Body of pancreas (tissue), 4 donors: ENCODE measurements at places on chromosomes 2 and 18. TPM values are rescaled to one million over a fixed set of nuclear protein-coding genes. Genes with fewer than 3 reads are reported as not detected.

Gene MAP2
- total RNA-seq, result 32.9 TPM

DNA sequence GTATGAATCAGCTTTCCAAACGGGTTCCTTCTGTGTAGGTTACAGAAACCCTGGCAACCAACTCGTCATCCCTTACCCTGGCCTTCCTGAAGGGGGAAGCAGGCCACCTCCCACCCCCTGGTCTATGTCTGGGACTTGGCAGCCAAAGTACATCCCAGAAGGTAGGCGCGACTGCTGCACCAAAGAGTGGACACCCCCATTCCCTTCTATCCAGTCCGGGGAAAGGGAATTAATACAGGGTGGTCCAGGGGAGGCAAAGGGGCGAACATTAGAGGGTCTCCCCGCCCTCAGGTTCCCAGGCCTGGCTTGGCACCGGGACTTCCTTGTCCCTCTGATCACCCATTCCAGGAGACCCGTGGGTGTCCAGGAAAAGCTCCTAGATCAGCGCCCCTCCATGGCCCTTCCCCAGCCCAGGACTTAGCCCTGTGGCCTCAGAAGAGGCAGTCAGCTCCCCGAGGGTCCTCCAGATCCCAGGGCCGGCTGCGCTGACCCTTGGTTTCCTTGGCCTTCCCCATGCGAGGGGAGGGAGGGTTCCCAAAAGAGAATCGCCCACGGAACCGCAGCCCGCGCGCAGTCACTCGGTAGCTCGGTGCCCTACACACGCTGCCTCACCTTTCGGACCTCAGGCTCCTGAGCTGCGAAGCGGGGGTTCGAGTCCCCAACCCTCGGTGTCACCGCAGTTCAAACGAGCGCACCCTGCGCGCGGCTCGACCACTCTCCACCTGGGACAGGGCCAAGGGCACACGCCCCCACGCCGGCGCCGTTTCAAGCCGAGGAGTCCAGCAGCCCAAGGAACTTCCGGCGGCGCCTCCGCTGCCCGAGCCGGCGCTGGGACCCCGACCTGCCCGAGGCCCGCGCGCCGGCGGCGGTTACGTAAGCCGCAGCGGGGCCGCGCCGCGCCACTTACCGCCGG lies at the start of gene PER2:
Gene PER2 (minus strand): TSS at position 874 of the 913 bp plus-strand sequence. CDS start 10,674 bp downstream, outside the sequence.
- peaks cover 75% of the 10 kb centered on the region for H3K4me1 ChIP-seq
- H3K27me3 ChIP-seq, result no peaks in the 10 kb centered on the region
- H3K36me3 ChIP-seq, result no peaks in the 10 kb centered on the region
- DNase-seq, result peak; percentile 85

Gene NCOA1
- total RNA-seq, result 22.1 TPM

- no peaks in the 10 kb centered on the region for H3K36me3 ChIP-seq
- no peak for DNase-seq
- no peaks in the 10 kb centered on the region for H3K27me3 ChIP-seq
- H3K27ac ChIP-seq, result no peak overlapping the region
These were observed 248.1 kb downstream of the CELF4 start for GRCh38 chr18:37317486-37317885.

Gene CEBPZOS
- total RNA-seq, result 21.8 TPM

Gene FIGN
- 4.0 TPM for total RNA-seq

GRCh38 chr18:63697097-63697660 lies 5.6 kb upstream of the SERPINB11 start:
- no peaks in the 10 kb centered on the region for H3K4me1 ChIP-seq
- no peak overlapping the region for H3K27ac ChIP-seq
- DNase-seq, result no peak
- H3K36me3 ChIP-seq, result no peaks in the 10 kb centered on the region

DNA sequence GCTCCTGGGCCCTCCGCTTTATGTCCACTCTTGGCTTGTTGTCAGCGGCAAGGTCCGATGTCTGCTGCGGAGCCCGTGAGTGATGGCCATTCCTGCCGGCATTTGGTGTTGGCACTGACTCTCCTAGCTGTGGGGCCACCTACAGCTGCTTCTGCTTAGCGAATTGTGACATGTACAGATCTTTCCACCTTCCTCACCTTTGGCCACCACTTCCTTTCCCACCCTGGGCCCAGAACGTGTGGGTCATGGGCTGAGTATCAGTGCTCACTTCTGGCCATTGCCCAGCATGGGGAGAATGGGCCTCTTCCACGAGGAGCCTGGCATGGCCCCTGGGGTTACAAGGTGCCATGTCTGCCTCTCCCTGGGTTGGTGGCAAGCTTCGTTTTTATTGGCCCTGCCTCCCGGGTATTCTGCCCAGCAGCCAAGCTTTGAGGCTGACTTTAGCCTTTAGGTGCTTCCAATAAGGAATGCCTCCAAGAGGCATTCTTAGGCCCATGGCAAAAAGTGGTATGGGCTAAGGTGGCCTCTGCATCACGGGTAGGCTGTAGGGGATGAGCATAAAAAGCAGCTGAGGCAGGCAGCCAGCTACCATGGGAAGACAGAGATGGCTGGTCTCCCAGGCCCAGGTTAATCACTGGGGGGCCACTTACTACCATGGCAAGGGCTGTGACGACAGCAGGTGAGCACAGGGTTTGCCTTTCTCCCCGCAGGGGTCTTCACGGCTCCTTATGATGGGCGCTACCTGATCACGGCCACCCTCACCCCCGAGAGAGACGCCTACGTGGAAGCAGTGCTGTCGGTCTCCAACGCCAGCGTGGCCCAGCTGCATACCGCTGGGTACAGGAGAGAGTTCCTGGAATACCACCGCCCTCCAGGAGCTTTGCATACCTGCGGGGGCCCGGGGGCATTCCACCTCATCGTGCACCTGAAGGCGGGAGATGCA lies 65.8 kb downstream of the EMILIN2 start:
- H3K27ac ChIP-seq, result no peak overlapping the region
- H3K4me1 ChIP-seq, result peaks cover 12% of the 10 kb centered on the region
- H3K27me3 ChIP-seq, result no peaks in the 10 kb centered on the region
- no peak for DNase-seq
- H3K36me3 ChIP-seq, result no peaks in the 10 kb centered on the region

GRCh38 chr2:19785867-19786266 lies 115.9 kb downstream of the TTC32 start:
- no peak for DNase-seq
- H3K27me3 ChIP-seq, result no peaks in the 10 kb centered on the region
- no peaks in the 10 kb centered on the region for H3K36me3 ChIP-seq
- H3K4me3 ChIP-seq, result no peak overlapping the region
- no peaks in the 10 kb centered on the region for H3K4me1 ChIP-seq
- no peak overlapping the region for H3K27ac ChIP-seq

DNA sequence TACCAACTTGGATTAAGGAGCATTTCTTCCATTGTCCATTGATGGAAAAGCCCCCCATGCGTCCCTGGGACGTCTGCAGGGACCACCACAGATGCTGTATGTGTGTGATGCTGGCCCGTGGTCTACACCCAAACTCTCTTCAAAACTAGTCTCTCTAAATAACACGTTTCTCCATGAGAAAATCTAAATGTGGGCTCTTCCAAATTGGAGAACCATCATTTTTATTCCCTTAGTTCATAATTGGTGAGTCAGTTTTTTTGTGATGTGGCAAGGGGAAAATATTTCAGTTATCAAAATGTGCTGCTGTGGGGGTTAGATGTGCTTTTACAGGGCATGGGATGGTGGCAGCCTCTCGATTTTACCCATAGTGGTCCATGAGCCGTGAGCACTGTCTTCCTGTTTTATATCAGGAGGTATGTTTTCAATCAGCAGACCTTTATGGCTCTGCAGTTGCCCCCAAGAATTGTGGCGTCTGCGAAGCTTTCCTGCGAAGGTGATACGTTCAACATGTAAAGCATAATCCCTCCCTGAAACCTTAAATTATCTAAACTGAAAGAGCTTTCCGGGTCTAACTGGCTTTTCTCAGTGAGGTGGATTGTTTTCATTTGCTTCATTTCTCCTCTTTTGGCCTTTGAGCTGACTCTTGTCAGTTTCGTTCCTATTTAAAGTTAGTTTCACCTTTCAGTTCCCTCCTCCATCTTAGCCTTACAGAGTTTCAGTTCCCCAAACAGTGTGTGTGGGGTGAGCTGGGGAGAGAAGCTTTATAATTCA lies 78.4 kb downstream of the SETBP1 start:
- no peaks in the 10 kb centered on the region for H3K27me3 ChIP-seq
- H3K27ac ChIP-seq, result no peak overlapping the region
- H3K36me3 ChIP-seq, result no peaks in the 10 kb centered on the region
- DNase-seq, result no peak

Gene SGPP2
- total RNA-seq, result 4.9 TPM

- H3K36me3 ChIP-seq, result no peaks in the 10 kb centered on the region
- H3K4me1 ChIP-seq, result peaks cover 8% of the 10 kb centered on the region
These were observed 305.1 kb upstream of the GULP1 start for GRCh38 chr2:187986390-187987105.

Gene LYPD6
- total RNA-seq, result 0.99 TPM

GRCh38 chr2:60957643-60958042 lies 59.9 kb upstream of the PEX13 start:
- H3K27ac ChIP-seq, result no peak overlapping the region
- no peaks in the 10 kb centered on the region for H3K27me3 ChIP-seq
- H3K4me3 ChIP-seq, result no peak overlapping the region
- no peaks in the 10 kb centered on the region for H3K36me3 ChIP-seq

DNA sequence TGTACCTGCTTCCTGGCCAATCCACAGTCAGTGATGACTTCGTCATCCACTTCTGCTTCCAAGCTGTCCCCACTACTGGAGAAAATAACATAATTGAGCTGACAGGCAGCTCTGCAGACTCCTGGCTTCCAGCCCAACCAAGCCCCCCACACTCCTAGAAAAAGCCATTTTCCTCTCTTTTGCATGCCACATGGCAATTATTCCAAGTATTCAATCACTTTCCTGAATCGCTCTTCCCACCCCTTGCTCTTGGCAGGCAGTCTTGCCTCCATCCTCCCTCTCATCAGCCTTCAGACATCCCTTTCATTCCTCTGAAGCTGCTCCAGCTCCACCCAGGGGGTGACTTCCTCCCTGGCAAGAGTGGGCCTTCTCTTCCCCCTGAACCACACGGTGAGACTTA lies 14.3 kb upstream of the ST8SIA5 start:
- H3K27ac ChIP-seq, result no peak overlapping the region
- no peaks in the 10 kb centered on the region for H3K4me1 ChIP-seq
- no peaks in the 10 kb centered on the region for H3K27me3 ChIP-seq
- no peaks in the 10 kb centered on the region for H3K36me3 ChIP-seq
- no peak for DNase-seq

- no peak for DNase-seq
- H3K27ac ChIP-seq, result no peak overlapping the region
- H3K4me3 ChIP-seq, result no peak overlapping the region
- H3K36me3 ChIP-seq, result no peaks in the 10 kb centered on the region
- no peaks in the 10 kb centered on the region for H3K27me3 ChIP-seq
- peaks cover 3% of the 10 kb centered on the region for H3K4me1 ChIP-seq
These were observed 53.5 kb downstream of the VSNL1 start for GRCh38 chr2:17593841-17594491.

Gene TMEM198
- total RNA-seq, result 5.7 TPM

- no peaks in the 10 kb centered on the region for H3K36me3 ChIP-seq
- DNase-seq, result no peak
- no peaks in the 10 kb centered on the region for H3K4me1 ChIP-seq
These were observed 217.1 kb downstream of the ZNF521 start for GRCh38 chr18:25134861-25135260.

Gene PELI1
- total RNA-seq, result 6.3 TPM

DNA sequence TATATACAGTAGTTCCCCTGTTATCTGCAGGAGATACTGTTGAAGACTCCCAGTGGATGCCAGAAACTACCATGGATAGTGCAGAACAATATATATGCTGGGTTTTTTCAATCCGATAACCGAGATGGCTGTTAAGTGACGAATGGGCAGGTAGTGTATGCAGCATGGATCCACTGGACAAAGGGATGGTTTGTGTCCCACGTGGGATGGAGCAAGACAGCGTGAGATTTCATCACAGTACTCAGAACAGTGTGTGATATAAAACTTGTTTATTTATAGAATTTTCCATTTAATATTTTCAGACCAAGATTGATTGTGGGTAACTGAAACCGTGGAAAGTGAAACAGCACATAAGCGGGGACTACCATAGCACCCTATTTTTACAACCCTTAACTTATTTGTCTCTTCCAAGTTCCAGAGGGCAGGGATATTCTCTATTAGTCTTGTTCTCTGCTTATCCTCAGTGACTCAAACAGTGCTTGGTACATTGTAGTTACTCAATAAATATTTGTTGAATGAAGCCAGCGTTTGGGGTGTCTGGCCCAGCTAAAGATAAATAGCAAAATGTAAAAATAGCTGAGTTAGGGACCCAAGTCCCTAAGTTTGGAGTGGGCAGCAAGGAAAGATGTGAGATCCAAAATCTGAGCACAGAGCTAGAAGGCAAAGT lies 50.0 kb downstream of the RHBDD1 start:
- H3K4me1 ChIP-seq, result no peaks in the 10 kb centered on the region
- no peak overlapping the region for H3K4me3 ChIP-seq
- DNase-seq, result no peak
- no peaks in the 10 kb centered on the region for H3K27me3 ChIP-seq

- H3K36me3 ChIP-seq, result no peaks in the 10 kb centered on the region
- H3K27ac ChIP-seq, result no peak overlapping the region
- H3K4me1 ChIP-seq, result no peaks in the 10 kb centered on the region
- H3K27me3 ChIP-seq, result no peaks in the 10 kb centered on the region
- DNase-seq, result no peak
These were observed 130.1 kb downstream of the LCLAT1 start for GRCh38 chr2:30577151-30577550.

DNA sequence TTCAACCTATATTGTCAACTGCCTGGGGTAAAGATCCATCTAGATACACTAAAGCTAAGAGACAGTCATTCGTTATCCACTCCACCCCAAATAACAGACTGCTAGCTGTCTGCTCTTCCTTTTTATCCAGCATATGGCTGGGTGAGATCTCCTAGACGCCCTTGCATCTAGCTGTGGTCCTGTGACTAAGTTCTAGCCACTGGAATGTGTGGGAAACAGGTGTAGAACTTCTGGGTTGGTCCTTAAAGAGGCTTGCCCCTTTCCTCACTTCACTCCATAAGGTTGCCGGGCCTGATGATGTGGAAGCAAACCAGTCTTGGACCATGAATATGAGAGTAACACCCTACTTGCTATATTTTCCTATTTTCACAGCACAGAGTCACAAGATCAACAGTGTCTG lies 3.2 kb downstream of the COA5 start:
- peaks cover 25% of the 10 kb centered on the region for H3K4me1 ChIP-seq
- DNase-seq, result no peak
- H3K4me3 ChIP-seq, result no peak overlapping the region
- no peaks in the 10 kb centered on the region for H3K27me3 ChIP-seq
- H3K36me3 ChIP-seq, result no peaks in the 10 kb centered on the region

Gene ATL2
- total RNA-seq, result 43.6 TPM

- H3K4me1 ChIP-seq, result no peaks in the 10 kb centered on the region
- H3K36me3 ChIP-seq, result no peaks in the 10 kb centered on the region
- H3K27me3 ChIP-seq, result no peaks in the 10 kb centered on the region
- DNase-seq, result no peak
- H3K4me3 ChIP-seq, result no peak overlapping the region
- no peak overlapping the region for H3K27ac ChIP-seq
These were observed 95.7 kb upstream of the STPG4 start for GRCh38 chr2:47250586-47251403.

GRCh38 chr2:238973038-238973739 lies 125.3 kb downstream of the TWIST2 start:
- no peaks in the 10 kb centered on the region for H3K4me1 ChIP-seq
- no peak for DNase-seq
- H3K4me3 ChIP-seq, result no peak overlapping the region
- no peak overlapping the region for H3K27ac ChIP-seq
- no peaks in the 10 kb centered on the region for H3K27me3 ChIP-seq

Gene PLCD4
- total RNA-seq, result 0.52 TPM
